Cortex of kidney (tissue), 1 donor: ENCODE measurements at places on chromosomes 16 and 17.

DNA sequence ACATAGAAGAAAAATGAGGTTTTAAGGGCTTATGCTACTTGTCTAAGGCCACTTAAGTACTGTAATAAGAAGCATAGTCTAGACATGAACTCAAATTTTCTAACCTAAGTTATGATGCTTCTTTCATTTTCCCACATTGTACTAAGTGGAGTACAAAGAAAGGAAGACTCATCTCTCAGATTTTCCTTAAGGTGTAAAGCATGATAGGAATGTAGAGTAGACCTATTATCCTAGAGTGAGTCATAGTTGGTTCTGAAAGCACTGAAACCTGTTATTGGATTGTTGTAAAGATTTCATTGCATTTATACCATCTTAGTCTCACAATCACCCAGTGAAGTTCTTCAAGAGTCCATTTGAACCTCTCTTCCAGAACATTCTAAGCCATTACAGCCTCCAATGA lies 343.8 kb downstream of the TOX3 start:
- DNase-seq: no peak

DNA sequence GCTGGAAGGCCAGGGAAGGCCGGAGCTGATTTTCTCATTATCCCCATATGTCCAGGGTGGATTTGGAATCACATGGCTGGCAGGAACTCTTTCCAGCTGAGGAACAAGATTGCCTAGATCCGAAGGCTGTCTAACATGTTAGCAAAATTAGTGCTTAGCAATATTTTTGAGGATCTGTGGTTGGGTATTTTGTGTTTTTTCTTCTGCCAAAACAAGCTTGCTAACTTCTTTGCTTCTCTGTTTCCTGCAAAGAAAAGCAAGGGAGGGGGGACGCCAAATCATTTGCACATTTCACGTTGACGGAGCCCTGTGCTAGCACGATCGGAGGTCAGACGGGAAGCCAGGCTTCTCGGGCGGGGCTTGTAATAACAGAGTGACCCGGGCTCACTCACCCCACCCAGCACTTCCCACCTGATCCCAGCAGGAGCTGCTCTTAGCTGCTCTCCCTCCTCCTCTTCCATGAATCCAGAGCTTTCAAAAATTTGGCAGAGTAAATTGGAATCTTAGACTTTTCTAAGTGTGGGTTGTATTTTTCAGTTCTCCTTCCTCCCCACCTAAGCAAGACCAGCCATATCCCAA lies 33.3 kb upstream of the FOXF1 start:
- no peak for DNase-seq

DNA sequence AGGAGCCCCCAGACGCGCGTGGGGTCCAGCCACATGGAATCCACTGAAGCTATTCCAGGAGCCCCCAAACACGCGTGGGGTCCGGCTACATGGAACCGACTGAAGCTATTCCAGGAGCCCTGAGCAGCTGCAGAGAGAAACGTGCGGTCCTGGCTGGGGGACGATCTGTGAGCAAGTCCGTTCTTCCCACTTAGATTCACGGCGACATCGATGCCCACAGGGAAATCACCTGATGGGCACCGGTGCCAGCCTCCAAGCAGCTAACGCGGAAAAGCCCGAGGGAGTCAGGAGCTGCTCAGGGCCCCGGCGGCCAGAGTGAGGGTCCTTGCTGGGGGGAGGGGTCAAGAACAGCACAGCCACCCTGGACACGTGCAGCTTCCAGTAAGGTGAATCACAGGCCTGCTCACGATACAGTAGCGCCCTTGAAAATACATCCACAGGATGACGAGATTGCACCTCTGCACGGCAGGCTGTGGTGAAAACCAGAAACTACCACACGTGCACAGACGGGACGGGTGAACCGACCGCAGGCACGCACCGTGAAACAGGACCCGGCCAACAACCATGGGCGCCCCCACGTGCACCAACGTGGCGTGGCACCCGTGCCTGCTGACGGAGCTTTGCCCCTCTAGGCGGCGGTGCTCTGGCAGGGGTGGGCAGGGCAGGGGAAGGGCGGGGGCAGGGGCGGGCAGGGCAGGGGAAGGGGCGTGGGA lies 77.7 kb upstream of the GNG13 start:
- no peak for DNase-seq

DNA sequence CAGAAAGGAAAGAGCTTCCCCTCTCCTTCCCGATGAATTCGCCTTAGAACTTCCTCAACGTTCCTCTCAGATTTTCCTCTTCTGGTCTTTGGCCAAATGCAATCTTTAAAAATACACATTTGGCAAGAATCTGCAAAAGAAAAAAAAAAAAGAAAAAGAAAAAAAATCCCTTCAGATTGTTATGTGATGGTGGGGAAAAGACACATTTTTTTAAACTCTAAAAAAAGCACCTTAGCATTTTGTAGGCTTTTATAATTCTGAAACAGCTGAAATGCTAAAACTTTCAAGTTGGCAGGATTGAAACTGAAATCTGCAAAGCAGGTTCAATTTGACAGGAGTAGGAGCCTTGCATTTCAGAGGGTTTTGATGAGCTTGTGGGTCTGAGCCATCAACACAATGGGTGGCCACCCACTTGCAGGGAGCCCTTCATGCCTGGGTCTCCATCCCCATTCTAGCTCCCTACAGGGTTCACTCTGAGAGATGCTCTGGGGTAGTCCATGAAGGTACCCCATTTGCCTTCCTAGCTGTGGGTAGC lies 33.1 kb downstream of the CACNG3 start:
- DNase-seq: no peak

GRCh38 chr17:9443811-9444210 lies 131.8 kb downstream of the STX8 start:
- DNase-seq: no peak

GRCh38 chr17:79082311-79083190 lies 7.9 kb downstream of the ENGASE start:
- DNase-seq: no peak

- no peak for DNase-seq
These were observed 9.7 kb upstream of the ITGA3 start for GRCh38 chr17:50046179-50046578.

- DNase-seq: no peak
These were observed 13.4 kb upstream of the CDH5 start for GRCh38 chr16:66353055-66353454.

GRCh38 chr16:89369266-89369895 lies 121.0 kb downstream of the ANKRD11 start:
- DNase-seq: no peak

DNA sequence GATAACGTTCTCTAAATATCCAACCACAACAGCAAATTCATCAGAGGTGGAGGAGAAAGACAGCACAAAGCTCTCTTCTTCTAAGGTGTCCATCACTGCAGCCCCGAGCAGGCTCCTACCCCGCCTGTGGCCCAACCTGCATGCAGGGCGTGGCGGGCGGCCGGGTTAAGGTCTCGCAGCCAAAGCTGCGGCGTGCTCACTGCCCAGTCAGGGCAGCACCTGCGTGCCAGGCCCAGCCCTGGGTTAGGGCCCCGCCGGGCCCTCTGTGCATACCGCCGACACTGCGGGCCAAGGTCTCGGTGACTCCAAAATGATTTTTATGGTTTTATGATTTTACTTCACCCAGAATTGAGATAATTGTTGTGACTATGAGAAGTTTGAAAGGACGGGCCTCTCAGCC lies 57.8 kb downstream of the FOXK2 start:
- DNase-seq: no peak

DNA sequence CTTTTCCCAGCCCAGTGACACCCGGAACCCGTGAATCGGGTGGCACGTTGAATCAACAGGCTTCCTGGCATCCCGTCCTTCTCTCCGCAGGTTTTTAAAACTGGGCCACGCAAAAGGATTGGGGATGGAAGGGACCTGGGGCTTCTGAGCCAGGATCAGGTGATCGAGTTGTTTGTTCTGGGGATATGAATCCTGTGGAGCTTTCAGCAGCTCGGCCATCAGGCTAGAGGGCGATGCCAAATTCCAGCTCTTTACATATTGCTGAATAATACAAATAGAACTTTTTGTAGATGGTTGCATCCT lies 473 bp downstream of the SUPT6H start:
- no peak for DNase-seq

DNA sequence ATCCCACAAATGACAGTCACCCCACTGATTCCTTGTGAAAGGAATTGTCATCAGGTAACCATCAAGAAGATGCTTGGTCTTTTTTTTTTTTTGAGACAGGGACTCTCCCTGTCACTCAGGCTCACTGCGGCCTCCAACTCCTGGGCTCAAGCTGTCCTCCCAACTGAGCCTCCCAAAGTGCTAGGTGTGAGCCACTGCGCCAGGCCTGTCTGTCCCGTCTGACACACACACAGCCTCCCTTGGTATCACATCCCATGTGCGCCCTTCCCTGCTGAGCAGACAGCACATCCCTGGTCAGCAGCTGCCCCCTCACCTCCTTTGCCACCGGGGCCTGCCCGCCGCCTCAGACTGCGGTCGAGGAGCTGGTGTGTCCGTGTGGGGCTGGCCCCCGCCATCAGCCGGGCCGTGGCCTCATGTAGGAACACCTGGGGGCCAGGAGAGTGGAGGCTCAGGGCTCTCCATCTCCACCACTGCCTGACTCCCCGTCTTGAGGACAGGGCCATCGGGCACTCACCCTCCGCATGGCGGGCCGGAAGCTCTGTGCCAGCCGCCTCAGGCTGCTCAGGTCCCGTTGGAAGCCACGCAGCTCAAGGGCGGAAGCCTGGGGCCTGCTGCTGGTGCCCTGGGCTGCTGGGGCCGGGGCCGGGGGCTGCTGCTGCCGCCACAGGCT lies 23.6 kb downstream of the SREBF1 start:
- DNase-seq: no peak

DNA sequence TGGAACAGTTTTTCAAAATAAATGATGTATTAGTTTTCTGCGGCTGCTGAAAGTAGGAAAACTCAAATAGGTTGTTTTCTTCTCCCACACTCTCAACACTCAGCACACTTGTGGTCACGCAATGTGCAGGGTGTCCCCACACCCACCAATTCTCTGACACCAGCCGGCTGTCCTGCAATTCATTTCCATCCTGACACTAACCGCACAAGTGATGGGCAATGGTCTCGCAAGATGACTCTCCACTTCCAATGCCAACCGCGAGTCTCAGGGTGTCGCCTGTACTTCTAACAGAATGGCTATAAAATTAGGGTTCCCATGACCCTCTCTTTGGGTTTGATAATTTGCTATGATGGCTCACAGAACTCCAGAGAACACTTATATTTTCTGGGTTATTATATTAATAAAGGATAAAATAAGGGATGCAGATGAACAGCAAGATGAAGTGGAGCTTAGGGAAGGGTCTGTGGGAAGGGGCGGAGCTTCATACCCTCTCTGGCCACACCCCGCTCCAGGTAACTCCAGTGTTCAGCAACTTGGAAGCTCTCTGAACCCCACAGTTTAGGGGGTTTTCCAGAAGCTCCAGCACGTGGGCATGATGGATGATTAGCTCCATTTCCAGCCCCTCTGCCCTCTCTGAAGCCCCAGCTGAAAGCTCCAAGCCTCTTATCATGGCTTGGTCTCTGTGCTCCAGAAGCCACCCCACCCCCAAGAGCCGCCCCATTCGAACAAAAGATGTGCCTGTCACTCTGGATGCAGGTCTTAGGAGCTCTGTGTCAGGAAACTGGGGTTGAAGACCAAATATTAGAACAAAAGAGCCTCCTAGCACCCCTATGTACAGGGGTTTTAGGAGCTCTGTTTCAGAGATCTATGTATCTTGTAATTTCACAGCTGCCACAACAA lies 19.8 kb downstream of the TAF1C start:
- no peak for DNase-seq

DNA sequence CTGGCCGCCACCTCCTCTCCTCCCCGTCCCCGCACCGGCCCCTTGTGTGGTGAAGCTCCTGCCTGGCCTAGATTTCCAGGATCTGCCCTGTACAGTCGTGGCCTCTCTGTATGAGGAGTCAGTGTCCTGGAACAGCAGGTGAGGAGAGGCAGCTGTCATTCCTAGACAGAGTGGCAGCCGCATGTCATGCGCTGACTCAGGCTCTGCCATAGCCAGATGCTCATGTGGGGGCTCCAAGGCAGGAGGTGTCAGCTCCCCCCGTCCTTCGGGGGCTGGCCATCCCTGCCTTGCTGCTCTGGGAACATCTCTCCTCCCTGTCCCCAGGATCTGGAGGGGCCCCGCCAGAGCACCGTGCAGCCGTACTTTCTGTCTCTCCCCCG lies 60.4 kb downstream of the BAIAP2 start:
- no peak for DNase-seq

- no peak for DNase-seq
These were observed 4.5 kb downstream of the MIF4GD start for GRCh38 chr17:75266316-75267152.

- DNase-seq: no peak
These were observed 84.4 kb downstream of the OR1D5 start for GRCh38 chr17:2978991-2979390.
